ENCODE measurements at places on chromosomes 1 and 21. TPM values are rescaled to one million over a fixed set of nuclear protein-coding genes. Genes with fewer than 3 reads are reported as not detected.
A peak's percentile ranks its signal among the peaks of the same experiment; 100 is the strongest.

GRCh38 chr1:167430849-167431242 is 87.5 kb downstream of the CD247 start:
- DNase-seq: no peak

- no peak for DNase-seq
Observed at GRCh38 chr1:12380326-12381249, 150.8 kb downstream of the VPS13D start.

- DNase-seq: no peak
Observed at GRCh38 chr1:181726320-181727012, 243.1 kb downstream of the CACNA1E start.

DNA sequence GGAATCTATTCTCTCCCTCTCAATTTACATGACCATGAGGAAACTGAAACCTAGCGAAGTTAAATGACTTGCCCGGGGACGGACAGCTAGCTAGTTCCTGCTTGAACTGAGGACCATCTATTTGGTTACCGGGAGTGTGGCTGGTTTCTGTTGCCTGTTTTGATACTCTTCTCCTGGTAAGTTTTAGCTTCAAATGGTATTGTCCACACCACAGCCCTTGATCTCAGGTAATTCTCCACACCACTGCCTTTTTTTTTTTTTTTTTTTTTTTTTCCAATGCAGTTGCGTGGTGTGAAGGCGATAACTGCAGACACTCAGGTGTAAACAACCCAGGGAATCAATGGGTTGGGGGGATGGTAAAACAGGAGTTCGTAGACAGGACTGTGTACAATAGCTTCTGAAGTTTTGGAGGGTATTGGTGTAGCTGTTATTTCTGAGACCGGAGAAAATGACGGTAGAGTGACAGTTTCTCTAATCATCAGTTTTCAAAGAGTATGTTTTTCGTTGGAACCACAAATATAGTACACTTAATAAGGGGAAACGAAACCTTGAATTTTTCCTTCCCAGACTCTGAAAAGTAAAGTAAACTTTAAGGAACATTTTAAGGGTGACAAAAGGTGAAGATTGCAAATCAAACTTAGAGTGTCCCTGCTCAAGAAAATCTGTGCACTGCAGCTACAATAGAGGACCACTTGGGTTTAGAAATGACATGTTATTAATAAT is 125.3 kb upstream of the CACYBP start:
- no peak for DNase-seq

DNA sequence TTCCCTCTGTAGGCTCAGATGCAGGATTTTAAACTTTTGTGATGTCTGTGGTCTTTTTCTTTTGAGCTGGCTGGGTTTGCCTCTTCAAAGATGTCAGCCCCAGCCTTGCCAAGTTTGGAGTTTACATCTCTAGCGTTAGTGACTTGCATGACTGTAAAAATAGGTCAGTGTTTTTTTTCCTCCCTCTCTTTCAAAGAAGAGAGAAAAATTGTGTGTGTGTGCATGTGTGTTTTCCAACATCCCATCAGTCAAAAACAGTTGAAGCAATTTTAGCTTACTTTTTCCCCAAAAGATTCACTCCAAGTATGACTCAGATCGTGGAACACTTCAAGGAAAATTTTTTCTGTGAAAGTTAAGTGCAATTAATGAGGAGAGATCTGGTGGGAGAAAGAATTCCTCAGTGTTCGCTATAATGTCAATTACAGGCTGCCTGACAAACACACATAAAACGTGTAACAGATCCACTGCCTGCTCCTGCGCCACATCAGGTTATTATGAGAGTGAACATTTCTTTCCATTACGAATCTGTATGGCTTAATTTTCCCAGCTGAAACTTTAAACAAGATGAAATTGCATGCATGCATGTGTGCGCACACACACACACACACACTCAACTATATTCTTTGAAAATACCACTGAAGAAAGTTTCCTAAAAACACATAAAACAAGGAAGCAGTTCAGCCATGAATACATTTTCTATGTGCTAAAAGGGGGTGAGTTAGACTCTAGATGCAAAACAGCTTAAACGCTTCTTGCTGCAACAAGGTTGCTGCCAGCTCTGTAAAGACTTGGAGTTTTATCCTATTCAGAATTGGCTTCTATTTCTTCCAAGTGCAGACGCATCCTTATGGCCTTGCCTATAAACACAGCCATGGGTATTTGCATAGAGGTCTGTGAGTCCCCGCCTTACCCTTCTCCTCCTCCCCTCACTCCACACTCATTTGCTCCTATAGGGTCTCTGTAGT is 55.5 kb downstream of the TLR5 start:
- DNase-seq: no peak

GRCh38 chr21:30206551-30207251 is 9.2 kb downstream of the CLDN8 start:
- no peak for DNase-seq

- DNase-seq: no peak
Observed at GRCh38 chr1:201715801-201716741, 112.9 kb upstream of the IPO9 start.

- no peak for DNase-seq
Observed at GRCh38 chr1:166947398-166948043, 27.8 kb downstream of the ILDR2 start.

- DNase-seq: no peak
Observed at GRCh38 chr1:39925721-39926342, 24.1 kb upstream of the MYCL start.

GRCh38 chr1:112061056-112061455 is 71.6 kb upstream of the KCND3 start:
- DNase-seq: no peak

DNA sequence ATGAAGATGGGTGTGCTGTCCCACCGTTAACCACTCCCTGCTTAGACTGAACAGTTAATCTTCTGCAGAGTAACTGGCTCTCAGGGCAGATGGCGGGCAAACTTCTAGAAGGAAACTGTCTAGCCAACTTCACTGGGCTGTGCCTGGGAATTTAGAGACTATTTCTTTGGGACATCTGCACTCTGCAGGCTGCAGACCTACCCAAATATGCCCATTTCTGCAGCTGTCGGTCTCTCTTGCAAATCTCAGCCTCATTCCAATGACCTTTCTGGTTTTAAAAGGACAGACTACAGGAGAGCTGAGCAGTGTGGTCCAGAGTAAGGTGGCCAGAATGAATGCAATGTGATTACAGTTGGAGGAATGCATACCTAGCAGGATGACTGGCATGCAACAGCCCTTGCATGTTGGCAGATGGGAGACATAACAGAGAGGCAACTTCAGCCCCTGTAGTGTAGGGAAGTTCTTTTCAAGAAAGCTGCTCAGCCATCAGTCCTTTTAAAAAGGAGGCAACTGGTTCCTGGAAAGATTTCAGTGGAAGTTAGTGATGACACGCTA is 26.3 kb upstream of the IL20 start:
- no peak for DNase-seq

DNA sequence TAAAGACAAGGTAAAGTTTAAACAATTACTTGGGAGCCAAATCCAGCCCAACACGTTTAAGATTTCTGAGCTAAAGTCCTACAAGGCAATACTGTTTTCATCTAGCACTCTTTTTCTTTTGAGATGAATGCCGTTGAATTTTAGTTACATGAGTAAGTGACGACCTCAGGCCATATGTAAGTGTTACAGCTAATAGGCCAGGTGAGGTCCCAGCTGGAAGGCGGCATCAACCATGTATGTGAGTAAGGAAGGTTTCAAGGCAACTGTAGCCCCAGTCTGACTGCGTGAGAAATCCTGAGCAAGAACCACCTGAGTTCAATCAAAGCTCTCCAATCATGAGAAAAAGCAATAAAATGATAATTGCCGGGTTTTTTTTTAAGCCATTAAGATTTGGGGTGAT is 41.5 kb upstream of the EGLN1 start:
- no peak for DNase-seq

- no peak for DNase-seq
Observed at GRCh38 chr1:226520640-226521355, 27.8 kb upstream of the STUM start.

GRCh38 chr1:41637367-41637766 is 152.9 kb upstream of the EDN2 start:
- no peak for DNase-seq

DNA sequence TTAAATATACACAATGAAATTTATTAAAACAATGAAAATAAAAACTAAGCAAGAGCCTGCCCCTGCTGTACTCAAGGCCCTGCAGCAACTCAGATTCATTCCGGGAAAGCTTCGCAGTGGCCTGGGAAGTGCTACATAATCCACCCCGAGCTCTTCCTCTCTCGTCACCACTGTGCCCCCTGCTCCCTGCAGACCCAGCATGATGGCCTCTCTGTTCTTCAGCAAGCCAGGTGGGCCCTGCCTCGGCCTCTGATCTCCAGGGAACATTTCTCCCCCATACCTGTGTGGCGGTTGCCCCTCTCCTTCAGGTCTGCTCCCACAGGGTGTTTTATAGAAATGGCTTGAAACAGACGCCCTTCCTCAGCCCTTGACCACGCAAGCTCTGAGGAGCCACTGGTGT is 10.6 kb downstream of the RNF187 start:
- DNase-seq: no peak

- DNase-seq: no peak
Observed at GRCh38 chr1:47757226-47757975, 239.8 kb downstream of the TRABD2B start.

DNA sequence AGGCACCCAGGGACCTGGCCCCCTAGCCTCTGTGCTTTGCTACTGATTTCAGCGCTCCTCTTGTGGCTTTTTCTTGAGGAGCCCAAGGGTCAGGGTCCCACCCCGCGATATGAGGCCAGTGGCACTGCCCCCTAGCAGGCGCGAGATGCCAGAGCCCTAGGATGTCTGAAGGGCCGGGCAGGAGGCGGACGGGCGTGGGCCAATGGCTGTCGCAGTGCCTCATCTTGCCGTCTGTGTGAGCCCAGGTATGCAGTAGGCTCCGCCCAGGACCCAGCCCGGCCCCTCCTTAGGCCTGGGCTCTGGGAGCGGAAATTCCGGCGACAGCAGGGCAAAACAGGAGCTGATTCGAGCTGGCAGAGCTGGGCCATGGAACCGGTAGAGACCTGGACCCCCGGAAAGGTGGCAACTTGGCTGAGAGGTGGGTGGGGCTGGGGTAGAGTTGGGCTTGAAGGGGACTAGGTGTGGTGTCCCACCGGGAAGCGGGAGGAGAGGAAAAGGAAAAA is at the start of gene CNKSR1:
CNKSR1 (plus strand) TSS at position 310 of the 503 bp plus-strand sequence; CDS start at position 367, 57 bp downstream.
- no peak for DNase-seq

GRCh38 chr1:43313771-43314170 is 13.0 kb downstream of the TIE1 start:
- DNase-seq: no peak

GRCh38 chr1:26321315-26322041 is 3.7 kb downstream of the CD52 start:
- peak; percentile 91 for DNase-seq

DNA sequence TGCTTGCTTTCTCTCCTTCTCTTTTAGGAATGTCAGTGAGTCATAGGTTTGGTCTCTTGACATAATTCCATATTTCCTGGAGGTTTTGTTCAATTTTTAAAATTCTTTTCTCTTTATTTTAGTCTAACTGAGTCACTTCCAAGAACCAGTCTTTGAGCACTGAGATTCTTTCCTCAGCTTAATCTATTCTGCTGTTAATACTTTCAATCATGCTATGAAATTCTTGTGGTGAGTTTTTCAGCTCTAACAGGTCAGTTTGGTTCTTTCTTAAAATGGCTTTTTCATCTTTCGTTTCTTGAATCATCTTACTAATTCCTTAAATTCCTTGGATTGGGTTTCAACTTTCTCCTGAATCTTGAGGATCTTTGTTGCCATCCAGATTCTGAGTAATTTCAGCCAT is 321.0 kb downstream of the PTBP2 start:
- no peak for DNase-seq

- no peak for DNase-seq
Observed at GRCh38 chr1:176896216-176896615, 268.3 kb downstream of the ASTN1 start.

DNA sequence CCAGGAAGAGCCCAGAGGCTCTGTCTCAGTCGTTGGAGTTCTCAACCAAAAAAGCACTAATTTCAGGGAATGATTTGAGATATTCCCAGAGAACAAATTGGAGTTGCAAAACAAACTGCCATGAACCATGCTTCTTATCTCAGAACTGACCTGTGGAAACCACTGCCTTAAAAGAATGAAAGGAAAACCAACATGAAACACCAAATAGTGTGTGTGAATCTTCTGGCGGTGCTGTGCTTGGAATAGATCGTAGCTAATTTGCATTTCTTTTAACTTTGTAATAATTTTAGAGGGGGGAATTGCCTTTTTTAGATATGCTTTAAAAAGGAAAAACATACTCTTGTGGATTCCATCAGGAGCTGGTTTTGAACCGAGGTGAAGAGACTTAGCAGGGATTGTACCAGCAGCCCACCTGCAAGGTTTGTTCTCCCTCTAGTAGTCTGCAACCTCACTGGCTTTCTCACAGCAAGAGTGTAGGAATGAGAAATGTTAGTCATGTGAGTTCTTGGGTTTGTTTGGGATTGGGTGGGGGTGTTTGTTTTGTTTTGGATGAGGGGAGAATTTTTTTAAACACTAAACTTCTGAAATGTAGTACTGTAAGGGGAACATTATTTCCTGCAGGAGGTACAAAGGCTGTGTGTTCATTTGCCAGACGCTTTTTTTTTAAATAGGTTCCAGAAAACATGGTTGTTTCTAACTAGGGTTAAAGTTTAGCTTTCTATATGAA is 45.7 kb upstream of the ANGPTL1 start:
- no peak for DNase-seq

Gene FBXO28
- total RNA-seq: 30.4 TPM

Gene TEX38
- not detected for total RNA-seq

Gene GALNT2
- total RNA-seq: 108 TPM

Gene OR2T33
- not detected for total RNA-seq

Gene SDCCAG8
- total RNA-seq: 33.4 TPM

Gene RIPPLY3
- not detected for total RNA-seq

Gene FAM131C
- not detected for total RNA-seq

Gene RNF207
- 3.3 TPM for total RNA-seq

Gene C4BPA
- not detected for total RNA-seq

Gene USH2A
- total RNA-seq: not detected

Gene RNU1-1
- total RNA-seq: 3,526 TPM

Gene FCRL1
- 111 TPM for total RNA-seq

Gene KCNK2
- total RNA-seq: not detected

Gene PROX1
- 1.00 TPM for total RNA-seq

Gene COL6A1
- total RNA-seq: 0.11 TPM

Measured in activated B cell treated with CpG ODN at 0.5 μM for 24 hours (primary cell).